Activated CD4-positive, alpha-beta T cell treated with anti-CD3 and anti-CD28 coated beads for 1 hour (primary cell): ENCODE measurements at places on chromosomes 6 and 20.

GRCh38 chr6:129695373-129696027 is 14.5 kb downstream of the ARHGAP18 start:
- DNase-seq = no peak

- no peak for DNase-seq
Measured at GRCh38 chr6:150876598-150876997, 11.1 kb downstream of the MTHFD1L start.

- no peak for DNase-seq
Measured at GRCh38 chr6:166308769-166309589, 787 bp upstream of the PRR18 start.

GRCh38 chr6:159311618-159312017 is 142.4 kb downstream of the FNDC1 start:
- no peak for DNase-seq

GRCh38 chr6:6758915-6759654 is 170.6 kb downstream of the LY86 start:
- no peak for DNase-seq
